ENCODE measurements at places on chromosomes 16 and 17. TPM values are rescaled to one million over a fixed set of nuclear protein-coding genes. Genes with fewer than 3 reads are reported as not detected.

Gene SDR42E1
- under 0.01 TPM for total RNA-seq

DNA sequence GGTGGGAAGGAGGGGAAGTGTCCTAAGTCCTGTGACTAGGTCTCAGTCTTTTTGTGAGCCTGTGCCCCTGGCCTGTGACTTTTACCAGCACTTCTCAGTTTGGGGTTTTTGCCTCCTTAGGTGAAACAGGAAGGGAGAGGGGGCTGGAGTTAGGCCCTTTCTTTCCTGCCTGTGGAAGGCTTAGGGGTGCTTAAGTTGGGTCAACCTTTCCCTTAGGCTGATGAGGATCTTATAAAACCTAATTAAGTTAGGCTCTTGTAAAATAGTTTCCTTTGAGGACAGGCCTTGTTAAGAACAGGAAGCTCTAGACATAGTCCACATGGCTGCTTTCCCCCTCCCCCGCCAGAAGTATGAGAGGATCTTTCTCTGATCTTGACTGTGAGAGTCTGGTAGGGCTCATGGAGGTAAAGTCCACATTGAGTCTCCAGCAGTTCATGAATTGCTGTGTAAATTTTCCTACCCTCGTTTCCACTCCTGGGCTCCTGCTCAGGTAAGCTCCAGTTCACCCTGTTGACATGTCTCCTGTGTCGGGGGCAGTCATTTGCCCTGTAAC is 17.0 kb upstream of the DNASE1 start:
- no peak for DNase-seq

DNA sequence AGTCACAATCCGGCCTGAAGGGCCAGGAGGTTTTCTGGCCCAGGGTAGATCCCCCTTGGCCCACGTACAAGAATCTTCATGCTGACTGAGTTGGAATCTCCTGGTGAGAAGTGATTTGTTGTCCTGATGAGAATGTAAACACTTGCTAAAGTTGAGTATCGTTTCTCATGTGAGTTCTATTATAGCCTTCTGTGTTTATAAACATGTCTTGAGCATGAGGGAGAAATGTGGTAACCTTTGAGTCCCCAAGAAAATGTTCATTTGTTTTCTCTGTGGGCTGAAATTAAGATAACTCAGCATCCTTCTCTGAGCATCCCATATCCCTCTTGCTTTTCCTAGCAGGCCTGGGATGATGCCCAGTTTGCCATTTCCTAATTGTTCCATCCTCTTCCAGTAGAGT is 204.8 kb downstream of the FTO start:
- DNase-seq, result no peak

DNA sequence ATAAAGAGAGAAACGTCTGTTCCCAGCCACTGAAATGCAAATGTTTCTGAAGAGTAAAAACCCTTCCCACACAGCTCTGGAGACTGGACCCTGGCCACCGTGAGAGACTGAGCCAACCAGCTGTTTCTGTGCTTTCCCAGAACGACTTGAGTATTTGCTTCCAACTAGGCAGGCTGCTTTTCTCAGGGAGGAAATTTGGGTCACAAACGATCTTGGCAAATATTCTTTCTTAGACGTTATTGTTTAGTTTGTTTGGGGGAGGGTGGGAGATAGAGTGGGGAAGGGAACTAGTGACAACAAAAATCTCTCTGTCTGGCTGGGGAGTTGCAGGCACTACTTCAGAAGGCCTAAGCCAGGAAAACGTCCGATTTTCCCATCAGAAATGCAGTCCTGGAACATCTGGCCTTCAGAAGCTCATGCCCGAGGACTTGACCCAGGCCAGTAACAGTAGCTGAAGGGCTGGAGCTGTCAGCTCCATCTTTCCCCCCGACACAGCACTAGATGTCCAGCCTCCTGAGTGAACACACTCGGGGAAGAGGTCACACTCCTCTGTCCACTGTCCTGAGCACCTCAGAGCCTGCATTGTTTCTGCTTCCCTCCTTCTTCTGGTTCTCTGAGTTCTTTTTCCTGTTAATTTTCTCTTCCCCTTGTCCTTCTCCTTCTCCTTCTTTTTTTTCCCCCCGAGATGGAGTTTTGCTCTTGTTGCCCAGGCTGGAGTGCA is 4.0 kb downstream of the CCDC92B start:
- no peak for DNase-seq

- peak; percentile 72 for DNase-seq
These were observed 22.4 kb downstream of the C17orf75 start for GRCh38 chr17:32319548-32319905.

Gene DUSP3
- total RNA-seq, result 39.9 TPM

DNA sequence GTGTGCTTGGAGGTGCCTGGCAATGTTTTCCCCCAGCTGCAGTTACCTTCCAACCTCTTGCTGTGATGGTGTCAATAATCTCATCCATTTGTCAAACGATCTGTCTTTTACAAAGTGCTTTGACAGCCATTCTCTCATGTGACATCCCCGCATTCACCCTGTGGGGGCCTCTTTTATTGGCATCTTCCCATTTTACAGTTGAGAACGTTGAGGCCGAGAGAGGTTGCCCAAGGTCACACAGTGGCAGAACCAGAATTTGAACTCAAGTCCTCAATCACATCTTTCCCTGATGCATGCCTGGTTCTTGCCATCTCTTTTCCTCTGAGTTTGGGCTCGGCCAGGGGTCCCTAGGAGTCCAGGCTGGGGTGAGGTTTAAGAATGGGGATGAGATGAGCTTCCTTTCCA is 1.5 kb downstream of the TAOK2 start:
- DNase-seq, result no peak

DNA sequence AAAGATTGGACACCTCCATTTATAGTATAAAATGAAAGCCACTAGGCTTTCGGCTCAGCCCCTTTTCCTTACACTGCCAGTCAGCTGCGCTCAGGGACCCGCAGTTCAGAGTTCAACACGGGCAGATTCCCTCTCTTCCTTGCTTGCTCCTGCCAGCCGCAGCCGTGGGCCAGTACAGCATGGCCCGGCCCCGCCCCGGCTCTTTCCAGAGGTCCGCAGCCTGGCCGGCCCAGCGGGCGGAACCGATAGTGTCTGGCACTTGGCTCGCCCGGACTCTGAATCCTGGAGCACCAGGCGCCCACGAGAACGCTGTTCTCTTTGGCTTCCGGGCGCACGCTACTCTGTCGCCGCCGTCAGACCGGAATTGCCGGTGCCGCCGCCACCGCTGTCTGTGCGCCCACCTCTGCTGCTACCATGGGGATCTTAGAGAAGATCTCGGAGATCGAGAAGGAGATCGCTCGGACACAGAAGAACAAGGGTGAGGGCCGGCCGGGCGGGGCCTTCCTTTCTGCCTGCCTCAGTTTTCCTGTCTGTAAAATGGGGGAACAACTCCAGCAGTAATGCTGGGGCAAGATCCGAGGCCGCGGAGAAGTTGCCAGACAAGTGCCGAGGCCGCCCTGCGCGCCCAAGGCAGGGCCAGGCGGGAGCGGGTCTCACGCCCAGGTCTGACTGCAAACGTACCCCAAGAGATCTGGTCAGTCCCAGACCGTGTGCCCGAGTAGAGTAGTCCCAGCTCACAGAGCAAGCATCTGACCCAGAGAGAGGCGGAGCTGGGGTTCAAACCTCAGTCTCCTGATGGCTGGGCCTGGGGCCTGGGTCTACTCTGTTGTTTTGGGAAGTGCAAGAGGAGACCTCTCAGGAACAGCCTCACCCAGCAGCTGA is at the start of gene DRG2:
Gene DRG2, plus strand, starts transcription at position 339 of the 882 bp plus-strand sequence. Its CDS starts 76 bp downstream, at position 415.
- peak; percentile 95 for DNase-seq

DNA sequence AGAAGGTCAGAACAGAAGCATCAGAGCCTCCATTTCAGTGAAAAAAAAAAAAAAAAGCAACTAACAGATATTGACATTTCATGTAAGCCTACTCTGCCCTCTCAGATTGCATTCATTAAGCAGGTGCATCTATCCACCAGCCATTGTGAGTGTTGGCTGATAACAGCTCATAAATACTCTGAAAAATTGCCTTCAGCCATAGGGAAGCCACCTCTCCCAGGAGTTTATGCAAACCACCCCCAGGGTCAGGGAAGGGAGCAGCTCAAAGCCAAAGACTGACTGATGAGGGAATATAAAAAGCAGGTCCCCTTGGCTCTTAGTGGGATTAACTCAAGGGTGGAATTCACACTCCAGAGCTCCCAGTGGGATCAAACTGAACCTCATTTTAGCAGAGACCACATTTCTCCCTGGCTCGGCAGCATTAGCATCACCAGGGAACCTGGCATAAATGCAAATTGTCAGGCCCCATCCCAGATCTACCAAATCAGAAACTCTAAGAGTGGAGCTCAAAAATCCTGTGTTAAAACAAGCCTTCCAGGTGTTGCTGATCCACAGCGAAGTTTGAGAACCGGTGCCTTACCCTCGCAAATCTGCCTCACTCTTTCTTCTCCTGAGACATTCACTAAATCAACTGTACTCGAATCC is 14.2 kb downstream of the APOH start:
- DNase-seq, result no peak

GRCh38 chr16:86408685-86409084 is 101.6 kb upstream of the FOXF1 start:
- no peak for DNase-seq
